Choroid plexus epithelial cell (primary cell): ENCODE measurements at places on chromosomes 5 and 9.

GRCh38 chr9:121439711-121440664 lies 59.7 kb downstream of the GGTA1 start:
- peak; percentile 68 for DNase-seq

DNA sequence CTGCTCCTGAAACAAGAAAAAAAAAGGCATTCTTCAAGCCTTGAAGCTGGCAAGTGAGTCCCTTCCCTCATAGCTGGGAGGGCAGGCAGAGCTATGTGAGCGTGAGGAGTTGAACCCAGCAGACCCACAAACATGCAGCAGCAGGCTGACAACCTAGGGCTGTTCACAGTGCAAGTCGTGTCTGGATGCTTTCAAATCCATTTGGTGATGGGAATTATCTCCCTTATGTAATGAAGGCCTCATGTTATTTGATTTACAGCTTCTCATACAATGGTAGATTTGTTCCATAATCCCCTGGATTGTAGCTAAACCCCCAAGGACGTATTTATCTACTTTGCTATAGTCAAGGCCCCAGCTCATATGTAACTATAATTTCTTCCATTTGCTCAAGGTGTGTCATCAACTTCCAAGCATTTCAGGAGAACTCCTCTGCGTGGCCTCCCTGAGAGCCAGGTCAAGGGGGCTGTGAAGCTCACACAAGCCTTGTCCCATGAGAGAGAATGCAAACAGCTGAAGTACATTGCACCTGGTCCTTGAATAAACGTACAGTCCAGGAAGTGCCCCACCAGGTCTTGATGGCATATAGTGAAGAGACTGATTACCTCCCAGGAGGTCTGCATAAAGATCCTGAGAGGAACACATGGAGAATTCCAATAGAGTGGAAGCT lies 124.8 kb upstream of the SLC1A3 start:
- DNase-seq: no peak

GRCh38 chr9:128902351-128903078 lies 18.3 kb upstream of the PHYHD1 start:
- no peak for DNase-seq

- DNase-seq: peak; percentile 69
Observed at GRCh38 chr9:129567842-129568559, 52.9 kb downstream of the C9orf50 start.

DNA sequence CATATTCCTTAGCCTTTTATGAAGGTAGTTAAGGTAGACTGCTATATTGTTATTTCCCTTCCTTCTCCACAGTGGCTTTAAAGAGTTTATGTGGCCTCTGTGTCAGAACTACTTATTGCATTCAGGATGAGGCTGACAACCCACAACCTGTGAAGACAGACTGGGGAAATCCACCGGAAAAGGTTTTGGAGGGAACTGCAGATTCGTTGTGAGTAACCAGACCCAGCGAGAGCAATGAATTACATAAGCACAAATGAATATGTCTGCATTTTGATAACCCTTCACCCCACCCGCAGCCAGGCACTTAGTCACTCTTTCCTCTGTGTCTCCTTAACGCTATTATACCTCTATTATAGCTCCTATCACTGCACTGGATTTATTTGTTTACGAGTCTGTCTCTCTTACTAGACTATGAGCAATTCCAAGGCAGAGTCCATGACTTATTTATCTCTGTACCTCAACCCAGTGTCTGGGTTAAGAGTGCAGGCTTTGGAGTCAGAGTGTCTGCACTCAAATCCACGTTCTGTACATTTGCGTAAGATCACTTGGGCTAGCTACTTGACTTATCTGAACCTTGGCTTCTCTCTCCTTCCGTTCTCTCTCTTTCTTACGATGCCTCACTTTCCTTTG lies 19.2 kb downstream of the KCTD16 start:
- DNase-seq: peak; percentile 88

DNA sequence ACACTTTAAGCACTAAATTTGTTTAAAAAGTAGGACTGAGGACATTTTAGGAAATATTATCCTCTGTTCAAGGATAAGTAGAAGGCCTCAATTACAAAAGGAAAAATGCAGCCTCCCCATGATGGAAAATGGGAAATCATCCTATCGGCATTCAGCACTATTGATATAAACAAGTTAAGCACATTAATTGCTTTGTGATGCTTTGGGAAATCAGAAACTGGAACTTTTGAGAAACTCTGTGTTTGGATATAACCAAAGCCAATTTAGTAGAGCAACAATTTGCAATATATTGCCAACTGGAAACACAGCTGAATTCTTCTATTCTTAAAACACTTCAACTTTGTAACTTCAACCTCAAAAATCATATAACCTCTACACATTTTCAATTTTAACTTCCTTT lies 65.2 kb upstream of the PTGER4 start:
- DNase-seq: no peak

- DNase-seq: no peak
Observed at GRCh38 chr5:169131616-169132301, 169.2 kb downstream of the SLIT3 start.

GRCh38 chr5:132032196-132032595 lies 20.7 kb upstream of the ACSL6 start:
- no peak for DNase-seq

GRCh38 chr9:106867286-106867685 lies 4.3 kb downstream of the ZNF462 start:
- no peak for DNase-seq

GRCh38 chr5:2480871-2481270 lies 270.6 kb downstream of the IRX2 start:
- DNase-seq: no peak

DNA sequence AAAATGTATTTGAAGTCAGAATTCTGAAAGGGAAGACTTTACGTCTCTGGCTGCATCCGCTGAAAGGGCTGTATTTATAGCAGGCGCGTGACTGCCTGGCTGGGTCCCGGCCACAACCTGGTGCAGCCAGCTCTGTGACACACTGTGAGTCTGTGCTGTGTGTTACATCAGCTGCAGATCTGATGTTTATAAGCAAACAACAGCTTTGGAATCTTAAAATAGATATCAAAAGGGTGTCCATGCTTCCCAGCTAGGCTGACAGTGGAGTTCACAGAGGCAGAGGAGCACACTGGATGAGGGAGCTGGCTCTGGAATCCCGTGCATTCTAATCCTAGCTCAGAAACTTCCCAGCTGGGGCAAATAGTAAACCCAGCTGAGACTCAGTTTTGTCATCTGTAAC lies 433.4 kb upstream of the BRINP1 start:
- no peak for DNase-seq

DNA sequence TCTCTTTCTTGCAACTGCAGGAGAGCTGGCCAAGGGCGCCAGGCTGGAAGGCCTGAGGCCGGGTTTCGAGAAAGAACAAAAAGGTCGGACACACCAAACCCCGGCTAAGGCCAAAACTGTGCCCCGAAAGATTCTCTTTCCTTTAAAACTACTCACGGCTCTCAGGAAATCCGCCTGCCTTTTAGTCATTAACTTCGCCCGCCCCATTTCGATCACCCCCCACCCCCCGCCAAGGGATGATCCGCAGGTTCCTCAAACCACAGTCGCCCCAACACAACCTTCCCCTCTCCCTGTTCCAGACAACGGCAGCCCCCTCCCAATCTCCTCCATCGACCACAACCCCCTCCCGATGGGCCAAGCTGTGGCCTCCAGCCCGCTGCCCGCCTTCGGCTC lies 536 bp downstream of the FEM1C start:
- no peak for DNase-seq

DNA sequence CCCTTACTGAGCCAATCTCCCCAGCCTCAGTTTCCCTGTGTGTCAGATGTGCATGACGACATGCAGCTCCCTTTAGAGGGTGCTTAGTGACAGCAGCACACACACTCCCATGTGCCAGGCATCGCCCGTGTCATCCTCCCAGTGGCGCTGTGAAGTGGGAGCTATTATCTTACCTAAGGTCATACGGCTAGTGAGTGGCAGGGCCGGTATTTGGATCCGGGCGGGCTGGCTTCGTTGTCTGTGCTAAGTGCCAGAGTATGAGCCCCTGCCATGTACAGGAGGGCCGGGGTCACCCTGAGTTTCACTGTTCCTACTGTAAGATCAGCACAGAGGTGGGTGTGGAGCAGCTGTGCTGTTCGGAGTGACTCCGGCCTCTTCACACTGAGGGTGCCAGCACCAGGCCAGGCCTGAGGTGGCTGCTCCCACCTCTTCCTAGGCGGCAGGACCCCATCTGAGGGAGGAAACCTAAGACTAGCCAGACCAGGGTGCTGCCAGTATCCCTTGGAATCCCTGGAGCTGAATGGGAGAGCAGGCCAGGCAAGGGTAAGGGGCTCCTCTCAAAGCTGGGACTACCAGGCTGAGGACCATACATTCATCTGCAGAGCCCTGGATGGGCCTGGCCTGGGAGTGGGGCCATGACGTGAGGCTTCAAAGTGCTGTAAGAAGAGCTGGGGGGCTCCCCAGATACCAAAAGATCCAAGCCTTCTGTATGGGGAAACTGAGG lies 22.5 kb downstream of the AQP7 start:
- DNase-seq: no peak

DNA sequence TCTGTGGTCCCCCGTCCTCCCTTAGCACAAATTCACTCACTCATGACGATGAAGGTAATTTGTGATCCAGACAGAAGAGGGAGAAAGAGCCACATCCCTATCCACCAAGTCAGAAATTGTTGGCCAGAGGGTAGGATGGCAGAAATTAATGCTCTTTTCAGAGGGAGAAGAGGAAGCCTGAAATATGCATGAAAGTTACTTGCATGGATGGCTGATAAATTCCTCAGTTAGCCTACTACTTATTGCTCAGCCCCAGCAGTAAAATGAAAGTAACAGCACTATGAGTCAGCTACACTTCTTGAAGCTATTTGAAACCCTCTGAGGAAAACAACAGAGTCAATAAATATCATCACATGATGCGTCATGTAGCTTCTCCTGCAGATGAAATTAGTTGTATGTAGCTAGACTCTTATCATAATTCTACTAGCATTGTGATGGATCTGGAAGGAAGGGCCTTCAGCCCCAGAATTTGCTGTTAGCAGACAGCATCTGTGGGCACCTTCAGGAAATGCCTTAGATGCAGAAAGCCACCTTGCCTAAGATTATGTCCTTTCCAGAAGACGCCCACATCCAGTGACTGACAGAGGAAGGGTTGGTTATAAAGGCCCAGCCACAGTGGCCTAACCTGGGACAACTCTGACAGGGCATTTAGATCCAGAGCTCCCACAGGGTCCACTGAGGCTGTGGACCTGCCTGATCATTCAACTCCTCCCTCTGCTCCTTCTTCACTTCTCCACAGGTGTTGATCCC lies 81.2 kb upstream of the CCDC112 start:
- peak; percentile 92 for DNase-seq

DNA sequence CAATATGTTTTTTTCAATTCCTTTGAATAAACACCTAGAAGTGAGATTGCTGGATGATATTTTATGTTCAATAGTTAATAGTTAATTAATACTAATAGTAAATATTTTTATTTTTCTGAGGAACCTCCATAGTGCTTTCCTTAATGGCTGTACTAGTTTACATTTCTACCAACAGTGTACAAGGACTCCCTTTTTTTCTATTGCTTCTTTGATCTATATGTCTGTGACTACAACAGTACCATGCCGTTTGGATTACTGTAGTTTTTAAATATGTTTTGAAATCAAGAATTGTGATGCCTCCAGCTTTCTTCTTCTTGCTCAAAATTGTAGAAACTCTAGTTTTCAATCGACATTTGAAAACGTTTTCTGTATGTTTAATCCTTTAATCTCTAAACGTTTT lies 39.5 kb upstream of the ADAMTS16 start:
- no peak for DNase-seq

DNA sequence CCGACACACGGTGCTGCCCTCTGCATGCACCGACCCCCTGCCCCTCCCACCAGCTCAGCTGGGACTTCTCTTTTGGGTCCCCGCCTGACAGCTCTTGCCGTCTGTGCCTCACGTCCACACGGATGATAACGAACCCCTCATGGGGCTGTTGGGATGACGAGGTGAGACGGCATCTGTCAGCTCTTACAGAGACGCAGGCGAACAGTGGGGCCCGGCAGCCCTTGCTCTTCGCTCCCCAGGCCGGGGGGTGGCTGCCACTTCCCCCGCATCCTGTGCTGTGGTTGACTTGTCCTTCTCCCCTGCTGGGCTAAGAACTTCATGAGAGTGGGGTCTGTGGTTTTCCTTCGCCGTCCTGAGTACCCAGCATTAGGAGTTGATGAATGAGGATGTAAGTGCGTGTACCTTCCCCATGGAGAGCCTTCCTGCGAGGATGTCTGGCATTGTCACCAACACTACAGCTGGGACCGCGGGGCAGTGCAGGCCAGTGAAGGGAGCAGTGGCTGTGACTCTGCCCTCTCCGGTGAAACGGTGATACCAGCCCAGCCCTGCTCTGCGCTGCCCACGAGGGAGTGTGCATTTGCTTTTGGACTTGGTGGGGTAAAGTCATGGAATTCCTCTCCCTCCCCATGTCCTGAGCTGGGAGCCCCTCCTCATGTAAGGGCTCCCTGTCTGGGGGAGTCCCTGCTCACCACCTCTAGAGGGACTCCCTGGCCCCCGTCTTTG lies 23.2 kb downstream of the HK3 start:
- no peak for DNase-seq

DNA sequence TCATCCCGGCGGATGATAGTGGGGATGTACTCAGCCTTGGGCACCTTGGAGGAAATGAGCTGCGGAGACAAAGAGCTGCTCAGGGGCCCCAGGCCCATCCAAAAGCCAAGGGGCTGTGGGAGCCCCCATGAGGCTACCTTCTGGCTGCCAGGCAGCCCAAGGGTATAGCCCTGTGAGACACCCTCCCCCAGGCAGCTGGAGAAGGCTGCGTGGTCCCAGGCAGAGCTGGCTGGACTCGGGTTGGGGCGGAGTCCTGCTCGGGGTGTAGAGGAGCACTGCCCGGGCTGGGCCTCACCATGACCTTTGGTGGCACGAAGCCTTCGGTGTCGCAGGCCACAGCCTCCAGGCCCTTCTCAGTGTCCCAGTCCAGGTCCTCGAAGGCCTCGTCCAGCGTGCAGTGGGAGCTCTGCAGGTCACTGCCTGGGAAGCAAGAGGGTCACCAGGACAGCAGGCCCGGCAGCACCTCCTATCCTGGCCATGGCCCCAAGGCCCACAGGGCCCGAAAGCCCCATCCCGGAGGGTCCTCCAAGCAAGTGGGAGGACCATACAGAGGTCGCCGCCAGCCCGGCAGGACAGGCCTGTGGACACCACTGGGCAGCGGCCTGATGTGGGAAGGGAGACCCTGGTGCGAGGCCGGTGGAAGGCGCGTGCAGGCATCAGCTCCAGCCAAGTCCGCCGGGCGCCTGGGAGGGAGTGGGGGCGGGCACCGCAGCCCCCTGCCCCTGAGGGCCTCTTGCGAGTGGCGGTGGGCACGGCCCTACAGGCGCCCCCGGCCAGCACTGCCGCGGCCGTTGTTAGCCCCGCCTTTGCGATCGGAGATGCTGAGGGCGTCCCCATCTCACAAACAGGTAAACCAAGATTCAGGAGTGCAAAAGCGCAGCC lies 6.1 kb downstream of the NSMF start:
- no peak for DNase-seq

- no peak for DNase-seq
Observed at GRCh38 chr9:128205296-128205944, 2.2 kb downstream of the DNM1 start.

DNA sequence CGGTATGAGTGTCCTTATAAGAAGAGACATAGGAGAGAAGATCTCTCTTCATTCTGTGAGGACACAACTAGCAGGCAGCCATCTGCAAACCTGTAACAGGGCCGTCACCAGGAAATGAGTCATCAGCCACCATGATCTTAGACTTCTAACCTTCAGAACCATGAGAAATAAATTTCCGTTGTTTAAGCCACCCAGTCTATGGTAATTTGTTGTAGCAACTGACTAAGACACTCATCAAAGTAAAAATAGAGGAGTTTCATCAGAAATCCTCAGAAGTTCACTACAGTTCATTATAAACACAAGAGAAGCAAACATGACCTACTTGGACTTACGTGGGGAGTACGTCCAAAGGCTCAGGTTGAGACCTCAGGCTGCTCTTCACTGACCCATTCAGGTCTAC lies 357.7 kb downstream of the SEMA5A start:
- DNase-seq: peak; percentile 95
